Fibroblast of villous mesenchyme (primary cell): ENCODE measurements at places on chromosomes 5 and 9. TPM values are rescaled to one million over a fixed set of nuclear protein-coding genes. Genes with fewer than 3 reads are reported as not detected.

GRCh38 chr9:96141666-96142065 lies 160.3 kb downstream of the HSD17B3 start:
- peak; percentile 31 for DNase-seq

DNA sequence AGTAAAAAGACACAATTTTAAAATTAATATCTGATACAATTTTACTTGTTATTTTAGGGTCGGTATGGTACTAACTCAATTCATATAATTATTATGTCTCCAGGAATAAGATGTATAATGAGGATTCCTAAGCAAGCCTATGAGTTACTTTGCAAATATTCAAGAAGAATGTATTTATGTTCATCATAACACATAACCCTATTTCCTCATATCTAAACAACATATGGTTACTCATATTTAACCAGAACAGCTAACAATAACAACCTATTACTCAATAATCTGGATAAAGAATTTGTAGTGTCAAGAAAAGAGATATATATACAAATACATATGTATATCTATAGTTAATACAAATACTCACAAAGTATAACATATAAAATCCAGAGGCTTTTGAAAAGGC lies 285.9 kb downstream of the ARL15 start:
- DNase-seq = peak; percentile 87

DNA sequence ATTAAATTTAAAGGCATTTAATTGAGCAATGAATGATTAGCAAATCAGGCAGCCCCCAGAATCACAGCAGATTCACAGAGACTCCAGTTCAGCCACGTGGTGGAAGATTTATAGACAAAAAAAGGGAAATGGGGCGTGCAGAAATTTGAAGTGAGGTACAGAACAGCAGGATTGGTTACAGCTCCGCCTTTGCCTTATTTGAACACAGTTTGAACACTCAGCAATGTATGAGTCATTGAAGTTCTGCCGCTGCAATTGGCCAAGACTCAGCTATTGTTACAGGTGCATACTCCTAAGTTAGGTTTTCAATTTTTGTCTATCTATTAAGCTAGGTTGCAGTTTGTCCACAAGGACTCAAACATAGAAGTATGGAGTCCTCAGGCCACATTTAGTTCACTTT lies 157.7 kb upstream of the SLC12A2 start:
- DNase-seq = no peak

- no peak for DNase-seq
These were observed 19.5 kb downstream of the LIFR start for GRCh38 chr5:38536968-38537367.

DNA sequence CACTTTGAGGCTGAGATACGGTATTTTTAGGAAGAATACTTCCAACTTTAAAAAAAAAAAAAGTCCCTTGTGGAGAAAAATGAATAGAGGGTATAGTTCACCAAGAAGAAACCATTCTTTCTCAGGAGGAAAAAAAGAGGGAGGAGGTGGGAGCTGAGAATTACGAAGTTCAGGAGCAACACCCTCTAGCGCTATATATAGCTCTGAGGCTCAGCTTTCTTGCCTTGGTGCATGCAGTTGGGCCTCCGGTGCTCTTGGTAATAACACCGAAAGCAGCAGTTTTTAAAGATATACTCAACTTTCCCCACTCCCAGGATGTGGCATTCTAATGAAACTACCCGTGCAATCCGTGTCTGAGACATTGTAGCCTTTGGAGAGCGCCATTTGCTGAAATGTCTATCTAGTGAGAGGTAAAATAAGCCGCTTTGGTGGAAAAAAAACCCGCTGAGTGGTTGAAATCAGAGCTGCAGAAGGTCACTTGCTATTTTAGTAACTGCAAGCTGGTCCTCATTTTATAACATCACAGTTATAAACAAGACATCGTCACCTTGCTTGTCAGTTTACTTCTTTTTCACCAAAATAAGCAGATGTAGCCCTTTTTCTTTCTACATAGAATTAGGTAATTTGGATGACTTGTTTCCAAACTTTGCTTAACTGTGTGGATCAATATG lies 156.4 kb downstream of the RORB start:
- DNase-seq = no peak

DNA sequence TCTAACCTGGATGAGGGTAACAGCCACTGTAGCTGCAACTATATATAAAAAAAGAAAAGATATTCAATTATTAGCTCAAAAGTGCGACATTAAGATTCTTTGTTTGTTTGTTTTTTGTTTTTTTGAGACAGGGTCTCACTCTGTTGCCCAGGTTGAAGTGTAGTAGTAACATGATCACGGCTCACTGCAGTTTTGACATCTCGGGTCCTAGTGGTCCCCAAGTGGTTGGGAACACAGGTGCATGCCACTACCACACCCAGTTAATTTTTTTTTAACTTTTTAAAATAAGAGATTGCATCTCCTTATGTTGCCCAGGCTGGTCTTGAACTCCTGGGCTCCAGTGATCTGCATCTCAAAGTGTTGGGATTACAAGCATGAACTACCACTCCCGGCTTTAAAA lies 61.8 kb downstream of the MEF2C start:
- no peak for DNase-seq

DNA sequence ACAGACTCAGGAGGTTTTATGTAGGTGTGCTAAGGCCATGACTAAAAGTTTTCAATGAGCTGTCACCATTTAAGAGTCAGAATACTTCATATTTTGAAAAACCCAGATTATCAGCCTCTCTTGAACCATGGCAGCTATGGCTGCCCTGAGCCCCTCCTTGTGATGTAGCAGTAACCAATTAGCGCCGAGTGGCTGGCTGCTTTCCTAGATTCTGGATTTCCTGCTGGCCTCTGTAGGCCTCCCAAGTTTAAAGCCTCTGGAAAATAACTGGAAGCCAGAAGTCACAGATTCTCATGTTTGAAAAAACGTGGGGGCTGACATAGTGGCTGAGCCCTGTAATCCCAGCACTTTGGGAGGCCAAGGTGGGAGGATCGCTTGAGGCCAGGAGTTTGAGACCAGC lies 25.5 kb downstream of the DAB2IP start:
- DNase-seq = no peak

DNA sequence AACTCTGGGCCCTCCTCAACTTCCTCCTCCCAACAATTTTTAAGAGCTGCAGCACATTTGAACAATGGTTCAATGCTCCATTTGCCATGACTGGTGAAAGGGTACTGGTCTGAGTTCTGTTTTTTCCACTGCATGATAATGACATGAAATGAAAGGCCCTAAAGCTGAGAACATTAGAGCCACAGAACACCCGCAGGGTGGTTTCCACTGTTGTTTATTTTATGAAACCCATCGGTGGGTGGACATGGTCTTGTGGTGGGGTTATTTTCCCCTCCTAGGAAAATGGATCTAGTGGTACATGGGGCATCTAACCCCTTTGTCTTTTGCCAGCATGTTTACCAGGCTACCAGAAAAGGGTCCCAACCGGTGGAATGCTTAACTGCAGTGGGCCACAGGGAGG lies 71.8 kb downstream of the SMARCA2 start:
- DNase-seq = no peak

DNA sequence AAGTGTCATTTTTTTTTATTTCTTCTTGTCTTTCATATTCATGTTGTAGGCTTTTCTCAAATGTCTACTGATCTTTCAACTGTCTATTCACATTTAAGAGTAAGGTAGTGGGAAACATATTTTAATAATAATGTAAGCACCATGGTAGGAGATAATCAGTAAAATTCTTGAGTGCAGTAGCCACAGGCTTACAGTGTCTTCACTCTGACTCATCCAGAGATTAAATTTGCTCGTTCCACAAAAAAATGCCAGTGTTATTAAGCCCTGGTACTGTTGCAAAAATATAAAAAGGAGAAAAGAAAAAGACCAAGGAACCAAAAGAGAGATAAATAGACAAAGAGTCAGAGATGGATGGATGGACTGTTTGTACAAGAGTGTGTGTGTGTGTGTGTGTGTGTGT lies 43.0 kb downstream of the PARP8 start:
- peak; percentile 41 for DNase-seq

DNA sequence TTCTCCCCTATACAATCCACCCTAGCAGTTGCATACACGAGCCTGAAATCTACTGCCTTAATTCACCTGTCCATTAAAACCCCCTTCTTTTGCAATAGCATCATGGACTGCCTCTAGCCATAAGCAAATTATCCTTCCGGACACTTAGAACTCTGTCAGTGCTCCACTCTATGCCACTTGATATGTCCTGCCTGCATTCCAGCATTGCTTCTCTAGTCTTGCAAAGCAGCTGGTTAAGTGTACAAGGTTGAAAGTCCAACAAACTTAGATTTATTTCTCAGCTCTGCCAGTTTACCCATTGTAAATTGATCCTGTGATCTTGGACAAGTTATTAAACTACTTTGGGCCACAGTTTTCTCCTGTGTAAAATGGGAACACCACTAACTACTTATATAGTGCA lies 197.9 kb downstream of the EPB41L4A start:
- DNase-seq = no peak

DNA sequence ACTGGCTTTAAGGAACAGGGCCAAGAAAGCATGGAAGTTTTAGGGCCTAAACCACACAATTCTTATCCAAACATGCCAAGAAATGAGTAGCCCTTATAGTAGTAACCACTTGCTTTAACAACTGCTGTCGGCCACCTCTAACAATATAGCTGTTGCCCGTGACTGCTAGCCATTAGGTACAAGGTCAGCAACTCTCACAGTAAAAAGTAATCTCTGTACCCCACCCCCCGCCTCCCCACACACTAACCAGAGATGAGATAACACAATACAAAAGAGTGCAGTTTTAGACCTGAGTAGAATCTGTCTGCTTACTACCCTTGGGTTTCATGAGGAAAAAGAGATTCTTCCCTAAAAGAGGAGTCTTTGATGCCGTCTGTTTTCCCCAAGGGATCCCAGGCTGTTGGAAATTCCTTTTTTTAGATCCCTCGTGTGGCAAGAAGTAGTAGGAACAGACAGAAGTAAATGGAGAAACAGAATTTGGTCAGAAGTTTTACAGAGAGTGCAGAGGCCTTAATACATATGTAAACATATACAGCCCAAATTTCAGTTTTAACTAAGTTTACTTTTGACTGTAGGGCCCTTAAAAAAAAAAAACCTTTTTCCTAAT lies 94.3 kb downstream of the WDR41 start:
- DNase-seq = no peak

GRCh38 chr5:14016549-14016948 lies 72.1 kb upstream of the DNAH5 start:
- DNase-seq = no peak

DNA sequence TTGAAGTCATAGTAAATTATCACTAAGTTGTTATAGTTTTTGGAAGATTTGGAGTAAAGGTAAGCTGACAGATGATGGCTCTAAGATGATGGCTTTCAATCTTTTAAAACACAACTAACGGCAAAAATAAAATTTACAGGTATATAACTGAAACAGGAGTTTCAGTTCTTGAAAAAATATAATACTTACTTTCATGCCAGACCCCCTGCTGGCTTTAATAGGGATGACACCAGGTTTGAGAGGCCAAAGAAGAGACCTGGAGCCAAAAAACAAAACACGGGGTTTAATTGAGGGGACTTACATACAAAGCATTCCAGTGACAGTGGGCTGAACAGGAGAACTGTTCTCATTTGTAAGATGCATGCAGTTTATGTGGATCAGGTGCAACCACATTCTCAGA lies 301.7 kb upstream of the PCSK5 start:
- DNase-seq = no peak

DNA sequence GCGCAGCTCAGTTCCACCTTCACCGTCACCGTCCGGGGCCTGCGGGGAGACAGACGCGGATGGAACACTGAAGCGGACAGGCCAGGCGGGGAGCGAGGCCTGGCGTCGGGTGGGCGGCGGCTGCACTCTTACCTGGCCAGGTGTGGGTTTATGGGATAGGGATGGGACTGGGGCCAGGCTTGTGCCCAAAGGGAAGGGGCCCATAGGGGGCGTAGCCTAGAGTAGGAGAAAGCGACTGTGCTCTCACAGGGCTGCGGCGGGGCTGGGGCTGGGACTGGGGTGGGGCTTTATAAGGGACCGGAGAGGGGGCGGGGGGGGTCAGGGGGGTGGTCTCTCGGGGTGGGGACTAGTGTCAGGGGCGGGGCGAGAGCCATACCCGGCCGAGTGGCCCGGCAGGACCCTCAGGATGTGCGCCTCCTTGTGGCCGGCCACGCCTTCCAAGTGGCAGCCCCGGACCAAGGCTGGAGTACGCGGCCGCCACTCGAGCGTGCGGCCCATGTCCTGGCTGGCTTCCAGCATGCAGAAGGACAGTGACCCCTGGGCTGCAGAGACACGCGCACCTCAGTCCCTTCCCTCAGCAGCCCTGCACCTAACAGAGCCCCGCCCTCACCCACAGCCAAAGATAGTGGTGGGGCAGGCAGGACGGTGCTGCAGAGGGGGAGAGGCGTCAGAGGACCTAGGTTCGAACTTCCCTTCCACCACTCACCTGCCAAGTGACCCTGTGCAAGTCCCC lies 22.8 kb downstream of the FPGS start:
- DNase-seq = no peak

DNA sequence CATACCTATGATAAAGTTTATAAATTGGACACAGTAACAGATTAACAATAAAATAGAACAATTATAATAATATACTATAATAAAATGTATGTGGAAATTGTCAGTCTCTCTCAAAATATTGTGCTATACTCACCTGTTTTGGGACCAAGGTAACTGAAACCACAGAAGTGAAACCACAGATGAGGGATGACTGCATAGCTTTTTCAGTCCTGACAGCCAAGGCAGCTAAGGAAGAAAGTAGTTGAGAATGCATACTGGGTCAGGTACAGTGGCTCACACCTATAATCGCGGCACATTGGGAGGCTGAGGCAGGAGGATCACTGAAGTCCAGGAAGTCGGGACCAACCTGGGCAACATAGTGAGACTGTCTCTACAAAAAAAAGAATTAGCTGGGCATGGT lies 8.9 kb downstream of the SRP19 start:
- DNase-seq = no peak

- no peak for DNase-seq
These were observed 1073.2 kb upstream of the DMAC1 start for GRCh38 chr9:8872802-8873201.

DNA sequence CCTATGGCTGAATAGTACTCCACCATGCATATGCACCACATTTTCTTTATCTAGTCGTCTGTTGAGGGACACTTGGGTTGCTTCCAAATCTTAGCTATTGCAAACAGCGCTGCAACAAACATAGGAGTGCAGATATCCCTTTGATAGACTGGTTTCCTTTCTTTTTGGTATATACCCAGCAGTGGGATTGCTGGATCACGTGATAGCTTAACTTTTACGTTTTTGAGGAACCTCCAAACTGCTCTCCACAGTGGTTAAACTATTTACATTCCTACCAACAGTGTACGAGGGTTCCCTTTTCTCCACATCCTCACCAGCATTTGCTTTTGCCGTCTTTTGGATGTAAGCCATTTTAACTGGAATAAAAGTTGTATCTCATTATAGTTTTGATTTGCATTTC lies 142.6 kb downstream of the TARS1 start:
- DNase-seq = no peak

Gene DMRT3
- total RNA-seq = not detected in 2 replicates

Gene PCDHB14
- 0.32 and 0.43 TPM in 2 replicates for total RNA-seq

Gene PRLR
- total RNA-seq = 0.97 and 3.5 TPM in 2 replicates

Gene BAAT
- total RNA-seq = under 0.01 TPM in 1 of 2 replicates, not detected in the other

Gene MLANA
- not detected in 2 replicates for total RNA-seq

Gene ADAMTS19
- 8.7 and 9.5 TPM in 2 replicates for total RNA-seq

Gene COX7C
- total RNA-seq = 94.7 and 127 TPM in 2 replicates

Gene CCDC112
- 5.2 and 6.4 TPM in 2 replicates for total RNA-seq

Gene ANKRD18A
- total RNA-seq = under 0.01 TPM in 1 of 2 replicates, not detected in the other

Gene IL31RA
- total RNA-seq = 0.43 and 0.64 TPM in 2 replicates

Gene SPARC
- 1,969 and 2,230 TPM in 2 replicates for total RNA-seq

Gene STC2
- total RNA-seq = 157 and 195 TPM in 2 replicates

Gene TAF11L10
- total RNA-seq = not detected in 2 replicates

Gene SHROOM1
- 6.1 and 6.5 TPM in 2 replicates for total RNA-seq

Gene PCDHGA3
- total RNA-seq = 3.2 and 4.3 TPM in 2 replicates
